ENCODE measurements at places on chromosomes 1 and 21.
A peak's percentile ranks its signal among the peaks of the same experiment; 100 is the strongest.

DNA sequence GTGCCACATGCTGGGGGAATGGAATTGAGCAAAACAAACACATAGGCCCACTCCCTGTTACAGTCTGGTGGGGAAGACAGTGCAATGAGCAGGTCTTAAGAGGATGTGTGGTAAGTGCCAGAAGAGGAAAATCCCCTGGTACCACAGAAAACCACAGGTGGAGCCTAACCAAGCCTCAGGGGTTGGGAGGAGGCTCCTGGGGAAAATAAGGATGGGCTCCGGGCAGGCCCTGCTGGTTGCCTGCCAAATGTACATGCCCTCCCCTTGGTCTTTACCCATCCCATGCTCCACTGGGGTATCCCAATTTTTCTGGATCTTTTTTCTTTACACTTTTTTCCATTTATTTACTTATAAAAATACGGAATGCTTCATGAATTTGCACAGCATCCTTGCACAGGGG, 40.4 kb downstream of the ATP1A1 start:
- DNase-seq, result no peak

DNA sequence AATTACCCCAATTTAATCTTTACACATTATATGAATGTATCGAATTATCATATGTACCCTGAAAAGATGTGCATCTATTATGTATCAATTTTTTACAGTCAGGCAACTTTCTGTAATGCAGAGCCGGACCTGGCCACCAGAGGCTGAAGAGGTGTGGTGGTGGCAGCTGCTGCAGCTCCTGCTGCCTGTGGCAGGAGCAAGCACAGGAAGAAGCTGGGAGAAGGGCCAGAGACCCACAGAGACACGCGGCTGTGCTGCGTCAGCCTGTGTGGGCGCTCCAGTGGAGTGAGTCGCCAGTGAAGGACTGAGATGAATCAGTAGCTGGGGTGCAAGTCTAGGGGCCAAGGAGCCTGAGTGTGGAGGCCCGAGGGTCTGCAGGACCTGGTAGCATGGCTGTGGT, 74.3 kb upstream of the COG2 start:
- DNase-seq, result peak; percentile 23

DNA sequence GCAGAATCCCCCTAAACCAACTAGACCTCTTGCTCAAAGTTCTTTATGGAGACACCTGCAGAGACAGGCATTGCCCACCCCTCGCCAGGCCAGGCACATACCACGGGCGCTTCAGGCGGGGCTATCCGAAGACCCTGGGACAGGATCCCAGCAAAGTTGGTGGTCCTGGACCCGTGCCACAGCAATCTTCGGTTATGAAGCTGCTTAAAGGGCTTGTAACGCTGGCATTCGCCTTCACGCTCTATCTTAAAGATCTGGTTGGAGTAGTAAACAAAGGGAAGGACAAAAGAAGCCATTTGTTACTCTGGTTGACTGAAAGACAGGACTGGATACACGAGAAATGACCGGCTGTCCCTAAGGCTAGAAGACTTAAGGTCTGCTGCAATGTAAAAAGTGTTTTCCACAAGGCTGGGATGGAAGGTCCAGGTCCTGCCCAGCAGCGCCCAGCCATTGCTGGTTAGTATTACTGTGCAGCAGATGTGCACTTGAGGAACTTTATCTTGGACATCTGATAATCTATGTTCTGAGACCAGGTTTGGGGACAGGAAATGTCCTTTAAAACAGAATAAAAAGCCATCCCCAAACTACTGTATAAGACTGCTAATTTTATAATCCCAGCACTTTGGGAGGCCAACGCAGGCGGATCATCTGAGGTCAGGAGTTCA, 42.9 kb downstream of the PARP1 start:
- DNase-seq, result no peak

DNA sequence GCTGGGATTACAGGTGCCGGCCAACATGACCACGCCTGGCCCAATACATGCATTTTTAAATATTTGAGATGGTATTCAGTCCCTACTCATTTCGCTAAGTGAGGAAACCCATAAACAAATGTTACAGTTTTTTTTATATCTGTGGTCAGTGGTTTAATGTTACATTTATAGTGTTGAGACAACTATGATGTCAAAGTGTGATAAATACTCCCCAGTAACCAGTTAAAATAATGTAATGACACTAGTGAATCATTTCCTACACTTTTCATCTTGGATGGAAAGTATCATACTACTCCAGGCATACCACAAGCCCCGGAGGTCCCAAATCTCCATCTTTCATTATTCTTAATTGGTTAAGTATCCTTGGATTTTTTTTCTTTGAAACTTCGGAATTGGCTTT, 87.5 kb upstream of the KIF26B start:
- no peak for DNase-seq

DNA sequence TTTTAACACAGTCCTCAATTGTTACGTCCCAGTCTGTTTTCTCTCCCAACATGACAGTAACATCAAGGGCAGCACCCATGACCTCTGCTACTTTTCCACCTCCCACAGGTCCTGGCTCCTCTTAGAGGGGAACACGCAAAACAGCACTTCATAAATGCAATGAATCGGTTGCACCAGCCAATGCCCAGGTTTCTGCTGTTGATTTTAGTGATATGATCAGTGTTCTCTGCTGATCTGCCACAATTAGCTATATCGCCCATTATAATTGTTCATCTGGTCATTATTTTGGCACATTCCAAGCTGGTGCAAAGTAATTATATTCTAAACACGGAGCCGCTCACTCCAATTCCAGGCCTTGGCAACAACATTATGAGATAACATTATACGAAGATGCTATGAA, 184.5 kb downstream of the KCNH1 start:
- no peak for DNase-seq

- no peak for DNase-seq
These were observed 30.8 kb downstream of the SERBP1 start for GRCh38 chr1:67399199-67399993.

DNA sequence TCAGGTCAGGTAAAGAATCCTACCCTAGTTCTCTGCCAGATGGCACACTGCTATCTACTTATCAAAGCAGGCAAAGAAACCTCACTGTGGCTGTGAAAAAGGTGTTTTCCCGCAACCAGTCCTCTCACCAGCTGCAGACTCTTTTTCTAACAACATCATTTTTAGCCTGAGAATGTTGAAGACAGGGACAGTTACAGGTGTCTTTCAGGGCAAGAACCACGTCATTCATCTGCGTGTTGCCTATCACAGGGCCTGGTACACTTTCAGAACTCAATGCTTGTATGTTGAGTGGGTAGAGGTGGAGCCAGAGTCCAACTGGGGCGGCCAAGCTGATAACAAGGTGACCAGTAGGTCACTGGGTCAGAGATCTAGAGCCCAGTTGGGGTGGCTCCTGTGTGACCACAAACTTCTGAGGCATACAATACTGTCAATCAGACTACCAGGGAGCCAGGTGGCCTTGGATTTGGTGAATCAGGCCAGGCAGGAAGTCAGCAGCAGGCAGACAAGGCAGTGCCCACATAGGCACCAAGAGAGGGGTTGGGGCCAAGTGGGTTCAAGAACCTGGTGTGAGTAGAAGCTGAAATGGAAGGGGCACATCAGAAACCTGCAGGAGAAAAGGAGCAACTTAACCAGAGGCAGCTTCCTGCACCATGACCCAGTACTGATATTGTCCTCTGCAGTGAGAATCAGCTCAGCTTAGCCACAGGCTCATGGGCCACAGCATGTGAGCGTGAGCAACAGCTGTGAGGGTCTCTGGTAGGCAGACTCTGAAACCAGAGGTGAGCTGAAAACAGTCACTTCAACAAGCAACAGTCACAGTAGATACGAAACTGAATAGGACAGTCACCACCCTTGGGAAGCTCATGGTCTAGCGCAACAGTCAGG, 123.6 kb downstream of the DTL start:
- DNase-seq, result no peak

DNA sequence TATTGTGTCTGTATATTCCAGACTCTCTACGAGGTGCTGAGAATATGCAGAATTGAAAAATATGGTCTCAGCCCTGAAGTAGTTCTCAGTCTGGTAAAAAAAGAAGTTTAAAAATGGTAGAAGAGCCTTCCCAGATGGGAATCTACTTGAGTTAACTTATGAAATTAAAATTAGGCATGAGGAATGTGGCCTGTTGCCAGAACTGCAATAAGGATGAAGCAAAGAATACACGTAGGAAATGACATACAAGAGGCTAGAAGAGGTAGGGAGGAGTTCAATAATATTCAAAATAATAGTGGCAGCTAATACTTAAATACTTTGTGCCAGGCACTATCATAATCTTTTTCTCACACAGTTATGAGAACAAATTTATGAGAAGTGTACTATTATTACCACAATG, 6.3 kb downstream of the ASPM start:
- no peak for DNase-seq

- DNase-seq, result no peak
These were observed 420 bp upstream of the IFI16 start for GRCh38 chr1:159009287-159009686.

DNA sequence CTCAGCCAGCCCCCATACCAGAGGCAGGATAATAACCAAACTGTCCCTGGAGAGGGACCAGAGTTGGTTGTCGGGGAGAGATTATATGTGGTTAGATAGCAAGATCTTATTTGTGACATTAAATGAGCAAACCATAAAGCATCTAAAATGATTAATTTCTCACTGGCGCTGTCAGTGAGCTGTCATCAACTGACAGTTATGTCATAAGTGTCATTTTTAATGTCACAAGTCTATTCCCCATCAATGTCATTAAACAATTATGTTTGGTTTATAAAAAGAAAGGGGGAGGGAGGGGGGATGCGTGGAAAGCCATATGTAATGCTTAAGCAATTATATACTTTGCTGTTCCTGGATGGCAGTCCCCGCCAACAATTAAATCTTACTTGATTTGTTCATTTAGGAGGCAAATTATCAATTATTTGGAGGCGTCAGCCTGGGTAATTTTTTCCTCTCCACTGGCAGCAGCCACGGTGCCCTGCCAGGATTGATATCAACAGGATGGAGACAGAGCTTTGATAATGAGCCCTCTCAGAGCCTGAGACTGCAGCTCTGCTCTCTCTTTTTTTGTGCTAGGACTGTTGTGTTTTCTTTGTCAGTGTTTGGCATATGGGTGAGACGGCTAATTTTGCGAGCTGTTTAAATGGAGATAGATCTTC, 333.6 kb upstream of the CAMK1G start:
- DNase-seq, result no peak

GRCh38 chr1:19640363-19641316, 3.5 kb upstream of the NBL1 start:
- no peak for DNase-seq

GRCh38 chr1:83673312-83673711, 325.6 kb downstream of the TTLL7 start:
- no peak for DNase-seq

DNA sequence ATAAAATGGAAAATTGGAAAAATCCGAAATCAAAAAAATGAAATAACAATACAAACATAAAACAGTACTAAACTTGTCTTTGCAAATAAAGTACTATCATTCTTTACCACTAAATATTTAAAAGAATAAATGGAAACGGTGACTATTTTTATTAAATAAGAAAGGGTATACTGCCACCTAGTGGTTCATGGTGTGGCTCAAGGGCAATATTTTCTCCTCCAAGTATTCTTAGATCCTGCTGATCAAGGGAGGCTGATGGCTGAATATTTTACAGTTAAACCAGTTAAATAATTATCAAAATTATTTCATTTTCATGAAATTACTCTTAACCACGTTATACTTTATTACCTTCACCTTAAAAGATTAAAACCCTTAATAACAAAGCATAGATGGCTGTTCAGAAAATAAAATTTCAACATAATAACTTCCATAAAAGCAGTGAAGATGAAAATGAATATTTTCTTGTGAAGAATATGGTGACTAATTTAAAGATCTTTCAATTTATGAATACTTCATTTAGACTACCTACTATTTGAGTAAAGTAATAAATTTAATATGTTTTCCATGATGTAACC, 1793.9 kb downstream of the NCAM2 start:
- DNase-seq, result no peak

- DNase-seq, result no peak
These were observed 218.9 kb downstream of the TRABD2B start for GRCh38 chr1:47778280-47778679.

- DNase-seq, result no peak
These were observed 138.2 kb downstream of the CAMTA1 start for GRCh38 chr1:6923416-6923815.

DNA sequence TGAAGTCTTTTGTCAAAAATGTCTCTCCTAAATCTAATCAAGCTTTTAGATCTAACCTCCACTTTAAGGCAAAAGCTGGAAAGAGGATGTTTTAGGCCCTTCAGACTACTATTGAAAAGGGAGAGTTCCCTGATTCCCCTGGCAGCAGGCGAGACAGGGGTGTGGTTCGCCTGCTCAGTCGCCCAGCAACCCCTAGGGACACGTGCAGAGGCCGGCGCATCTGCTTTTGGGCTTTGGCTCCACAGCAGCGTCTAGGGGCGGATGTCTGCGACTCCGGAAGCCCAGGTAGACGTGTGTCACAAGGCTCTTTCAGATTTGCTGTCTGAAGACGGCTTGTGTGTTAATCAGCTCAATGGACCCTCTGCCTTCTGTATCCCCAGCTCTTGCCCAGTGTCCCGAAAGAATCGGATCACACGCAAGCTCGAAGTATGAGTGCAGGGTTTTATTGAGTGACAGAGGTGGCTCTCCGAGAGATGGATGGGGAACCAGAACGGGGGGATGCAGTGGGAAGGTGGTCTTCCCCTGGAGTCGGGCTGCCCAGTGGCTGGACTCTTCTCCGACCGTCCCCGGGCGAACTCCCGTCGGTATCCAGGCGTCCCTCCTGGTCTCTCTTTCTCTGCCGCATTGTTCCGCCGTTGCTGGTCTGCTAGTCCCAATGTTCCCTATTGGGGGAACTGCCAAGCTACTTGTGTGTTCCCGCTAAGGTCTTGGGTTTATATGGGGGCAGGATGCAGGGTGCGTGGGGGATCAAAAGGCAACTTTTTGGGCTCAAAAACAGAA, 45.5 kb downstream of the OLFML2B start:
- no peak for DNase-seq

DNA sequence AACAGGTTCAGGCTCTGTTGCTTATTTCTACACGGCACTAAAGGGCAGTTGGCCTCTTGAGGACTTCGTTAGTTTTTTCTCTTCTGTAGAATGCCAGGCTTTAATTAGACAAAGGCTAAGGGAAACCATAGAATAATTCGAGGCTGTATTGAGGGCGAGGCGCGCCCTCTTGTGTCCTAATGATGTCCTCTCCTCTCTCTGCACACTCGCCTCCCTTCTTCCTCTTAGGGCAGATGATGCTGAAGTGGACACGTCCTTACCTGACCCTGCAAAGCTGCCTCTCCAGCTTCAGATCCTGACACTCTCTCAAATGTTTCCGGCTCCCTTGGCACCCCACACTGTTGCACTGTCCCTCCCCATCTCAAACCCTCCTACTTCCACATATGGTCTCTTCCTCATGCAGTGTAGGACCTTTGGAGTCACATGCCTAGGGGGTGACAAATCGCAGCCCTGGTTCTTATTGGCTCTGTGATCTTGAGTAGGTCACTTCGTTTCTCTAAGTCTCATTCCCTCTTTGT, 1.9 kb upstream of the ZSCAN20 start:
- peak; percentile 15 for DNase-seq

GRCh38 chr1:237247442-237247841, 205.5 kb downstream of the RYR2 start:
- DNase-seq, result no peak

GRCh38 chr1:57307392-57308170, 116.3 kb downstream of the DAB1 start:
- peak; percentile 3 for DNase-seq

GRCh38 chr1:168287237-168287664, 6.6 kb downstream of the TBX19 start:
- no peak for DNase-seq
